ENCODE measurements at places on chromosomes 3 and 15.

DNA sequence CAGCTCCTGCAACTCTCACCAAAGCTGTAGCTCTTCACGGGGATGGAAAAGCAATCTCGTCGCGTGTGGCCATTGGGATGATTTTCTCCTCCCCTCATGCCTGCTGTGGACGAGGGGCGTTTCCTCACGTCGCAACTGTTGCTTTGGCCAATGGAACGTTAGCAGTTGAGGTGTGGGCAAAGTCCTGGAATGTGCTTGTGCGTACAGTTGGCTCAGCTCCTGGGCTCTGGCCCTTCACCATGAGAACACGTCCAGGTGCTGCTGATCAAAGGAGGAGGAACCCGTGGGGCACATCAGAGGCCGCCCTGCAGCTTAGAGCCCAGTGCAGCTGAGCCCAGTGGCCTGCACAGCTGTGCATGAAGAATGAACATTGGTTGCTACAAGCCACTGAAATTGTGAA is 186.1 kb downstream of the TJP1 start:
- peak; percentile 16 for DNase-seq

DNA sequence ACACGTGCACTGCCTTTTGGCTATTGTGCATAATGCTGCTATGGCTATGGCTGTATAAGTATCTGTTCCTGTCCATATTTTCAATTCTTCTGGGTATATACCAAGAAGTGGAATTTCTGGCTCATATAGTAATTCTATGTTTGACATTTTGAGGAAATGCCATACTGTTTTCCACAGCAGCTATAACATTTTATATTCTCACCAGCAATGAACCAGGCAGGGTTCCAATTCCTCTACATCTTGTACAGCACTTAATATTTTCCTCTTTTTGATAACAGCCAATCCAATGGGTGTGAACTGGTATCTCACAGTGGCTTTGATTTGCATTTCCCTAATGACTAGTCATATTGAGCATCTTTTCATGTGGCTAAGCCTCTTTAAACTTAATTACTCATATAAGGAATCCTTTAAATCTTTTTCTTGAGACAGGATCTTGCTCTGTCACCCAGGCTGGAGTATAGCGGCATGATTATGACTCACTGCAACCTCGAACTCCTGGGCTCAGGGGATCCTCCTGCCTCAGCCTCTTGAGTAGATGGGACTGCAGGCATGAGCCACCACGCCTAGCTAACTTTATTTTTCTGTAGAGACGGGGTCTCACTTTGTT is 38.1 kb upstream of the IGDCC4 start:
- no peak for DNase-seq

DNA sequence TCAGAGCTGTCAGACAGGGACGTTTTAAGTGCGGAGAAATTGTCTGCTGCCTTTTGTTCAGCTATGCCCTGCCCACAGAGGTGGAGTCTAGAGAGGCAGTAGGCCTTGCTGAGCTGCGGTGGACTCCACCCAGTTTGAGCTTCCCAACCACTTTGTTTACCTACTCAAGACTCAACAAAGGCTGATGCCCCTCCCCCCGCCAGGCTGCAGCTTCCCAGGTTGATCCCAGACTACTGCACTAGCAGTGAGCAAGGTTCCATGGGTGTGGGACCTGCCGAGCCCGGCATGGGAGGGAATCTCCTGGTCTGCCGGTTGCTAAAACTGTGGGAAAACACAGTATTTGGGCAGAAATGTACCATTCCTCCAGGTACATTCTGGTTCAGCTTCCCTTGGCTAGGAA is 282.1 kb downstream of the VGLL3 start:
- no peak for DNase-seq

GRCh38 chr3:174332391-174332790 is 526.7 kb upstream of the NAALADL2 start:
- no peak for DNase-seq

DNA sequence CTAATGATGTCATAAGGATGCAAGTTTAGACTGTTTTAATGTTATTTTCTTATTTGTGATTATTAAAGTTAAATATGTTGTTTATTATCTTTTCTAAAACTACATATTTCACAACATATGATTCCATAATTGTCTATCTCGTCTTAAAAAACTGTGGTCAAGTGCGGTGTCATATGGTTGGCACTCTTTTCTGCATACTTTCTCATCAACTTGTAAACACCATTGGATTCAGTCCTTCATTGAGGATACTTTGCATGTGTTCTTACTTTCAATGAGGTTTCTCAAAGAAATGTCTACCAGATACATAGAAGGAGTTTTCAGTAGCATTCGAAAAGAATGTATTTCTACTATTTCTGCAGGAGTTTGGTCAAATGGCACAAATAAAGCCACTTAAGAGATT is 22.0 kb upstream of the ALPK3 start:
- no peak for DNase-seq

GRCh38 chr3:186946756-186947375 is 16.5 kb downstream of the ST6GAL1 start:
- no peak for DNase-seq

GRCh38 chr3:33644582-33644981 is 73.5 kb downstream of the CLASP2 start:
- no peak for DNase-seq

GRCh38 chr3:169362301-169362700 is 301.2 kb downstream of the MECOM start:
- DNase-seq, result no peak

DNA sequence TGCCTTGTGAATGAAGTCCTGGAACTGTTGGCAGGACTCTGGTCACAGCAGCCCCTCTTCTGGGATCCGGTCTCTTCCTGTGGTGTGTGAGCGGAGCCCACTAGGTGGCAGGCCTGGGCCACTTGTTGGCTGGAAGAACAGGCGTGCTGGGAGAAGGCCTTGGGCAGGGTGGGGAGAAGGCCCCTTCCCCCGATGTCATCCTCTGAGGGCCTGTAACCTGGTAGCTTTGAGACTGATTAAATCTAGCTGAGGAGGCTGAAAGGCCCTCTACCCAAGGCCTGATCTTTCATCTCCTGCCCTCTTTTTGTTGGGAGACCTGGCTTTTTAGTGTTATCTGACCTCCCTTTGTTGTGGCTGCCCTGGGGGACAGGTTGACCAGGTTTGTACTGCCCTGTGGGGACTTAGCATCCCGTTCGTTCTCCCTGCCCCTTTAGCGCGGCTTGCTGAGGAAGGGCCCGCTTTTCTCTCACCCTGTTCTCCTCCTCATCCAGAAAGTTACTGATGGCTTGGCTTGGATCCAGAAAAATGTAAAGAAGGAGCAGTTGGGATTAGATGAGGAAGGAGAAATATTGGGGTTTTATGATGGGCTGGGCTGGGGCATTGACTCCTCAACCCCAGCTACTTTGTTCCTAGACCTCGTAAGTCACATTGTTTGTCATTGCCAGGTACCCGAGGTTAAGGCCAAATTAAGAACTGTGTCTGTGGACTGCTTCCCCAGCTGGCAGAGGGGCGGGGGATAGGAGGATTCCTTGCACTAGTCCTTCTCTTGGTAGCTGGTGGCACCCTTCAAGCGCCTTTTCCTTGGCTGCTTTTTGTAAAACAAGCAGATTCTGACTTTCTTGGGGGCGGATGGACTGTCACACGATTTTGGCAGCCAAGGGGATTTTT is 48.5 kb downstream of the CHCHD6 start:
- DNase-seq, result peak; percentile 59
